ENCODE measurements at places on chromosomes 4 and X.

GRCh38 chr4:129254126-129254525 lies 158.2 kb downstream of the C4orf33 start:
- no peak for DNase-seq

DNA sequence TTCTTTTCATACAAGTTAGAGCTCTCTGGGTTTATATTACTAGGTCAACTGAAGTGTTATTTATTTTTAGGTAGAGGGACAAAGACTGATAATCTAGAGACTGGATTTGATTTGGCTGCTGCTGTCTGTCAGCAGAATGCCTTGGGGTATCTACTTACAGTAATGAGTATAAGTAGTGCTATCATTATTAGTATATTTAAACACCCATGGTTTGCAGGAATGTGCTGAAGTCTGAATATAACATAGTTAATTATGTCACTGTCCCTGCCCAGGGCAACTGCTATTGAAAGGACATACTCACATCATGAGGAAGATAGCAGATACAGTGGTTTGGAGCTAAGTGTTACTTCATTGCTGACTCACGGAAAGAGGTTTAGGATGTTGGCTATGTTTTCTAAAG lies 76.2 kb downstream of the PRRG1 start:
- no peak for DNase-seq

DNA sequence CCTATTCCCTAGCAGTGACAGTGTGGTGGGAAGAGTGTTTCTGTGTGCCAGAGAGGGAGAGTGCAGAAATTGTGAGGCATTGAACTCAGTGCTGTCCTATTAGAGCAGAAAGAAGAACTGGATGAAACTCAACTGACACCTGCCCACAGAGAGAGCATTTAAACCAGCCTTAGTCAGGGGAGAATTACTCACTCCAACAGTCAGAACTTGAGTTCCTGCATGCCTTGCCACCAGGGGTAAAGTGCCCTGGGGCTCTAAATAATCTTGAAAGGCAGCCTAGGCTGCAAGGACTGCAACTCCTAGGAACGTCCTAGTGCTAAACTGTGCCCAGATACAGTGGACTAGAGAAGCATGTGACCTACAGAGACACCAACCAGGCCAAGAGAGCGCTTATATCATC lies 12.8 kb downstream of the CYSLTR1 start:
- peak; percentile 8 for DNase-seq

GRCh38 chr4:184279496-184280061 lies 61.9 kb upstream of the ENPP6 start:
- DNase-seq, result no peak

- DNase-seq, result no peak
Measured at GRCh38 chr4:70844180-70844579, 4.5 kb upstream of the GRSF1 start.

DNA sequence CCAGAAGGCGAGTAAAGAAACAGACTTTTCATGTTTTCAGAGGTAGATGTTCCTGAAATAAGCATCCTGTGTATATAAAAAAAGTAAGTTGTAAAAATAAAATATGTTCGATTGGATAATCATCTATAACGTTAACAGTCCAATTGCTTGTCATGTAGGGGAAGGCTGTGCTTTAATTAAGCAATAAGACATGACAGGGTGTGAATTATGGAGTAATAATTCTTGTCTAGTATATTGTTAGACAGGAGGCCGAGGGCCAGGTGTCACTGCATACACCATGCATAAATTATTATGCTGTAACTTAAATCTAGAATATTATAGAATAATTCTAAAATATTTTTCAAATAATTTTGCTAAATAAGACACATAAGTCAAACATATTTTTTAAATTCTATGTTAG lies 494.6 kb upstream of the TENM3 start:
- DNase-seq, result no peak

DNA sequence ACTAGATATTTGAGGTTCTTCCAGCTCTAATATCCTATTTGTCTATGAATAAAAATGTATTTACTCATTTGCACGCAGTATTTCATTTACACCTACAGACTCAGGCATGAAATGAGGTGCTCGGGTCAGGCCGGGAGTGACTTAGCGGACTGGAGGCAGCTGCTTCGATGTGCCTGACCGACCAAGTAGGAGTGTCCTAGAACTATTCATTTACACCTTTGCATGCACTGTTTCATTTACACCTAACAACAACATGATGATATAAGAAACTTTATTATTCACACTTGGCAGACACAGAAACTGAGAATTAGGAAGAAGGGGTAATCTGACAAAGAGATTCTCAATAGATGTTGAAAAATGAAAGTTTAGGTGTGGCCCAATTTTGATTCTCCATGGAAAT lies 28.7 kb upstream of the FAT1 start:
- no peak for DNase-seq

DNA sequence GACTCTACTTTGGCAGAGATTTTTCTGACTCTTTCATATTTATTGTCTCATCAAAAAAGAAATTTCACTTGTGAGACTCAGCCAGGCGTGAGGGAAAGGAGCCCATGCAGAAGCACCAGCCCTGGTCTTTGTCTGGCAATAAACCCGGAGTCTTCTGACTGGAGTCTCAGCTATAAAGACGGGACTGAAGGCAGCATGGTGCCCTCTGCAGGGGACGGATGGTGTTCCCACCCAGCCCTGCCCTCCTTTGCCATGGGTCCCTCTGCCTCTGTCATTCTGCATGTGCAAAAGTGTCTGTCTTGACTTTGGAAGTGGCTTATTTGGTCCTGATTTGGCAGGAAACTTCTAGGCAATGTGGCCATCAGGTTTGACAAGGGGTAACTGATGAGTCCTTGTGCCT lies 14.2 kb downstream of the ZNF185 start:
- no peak for DNase-seq

Measured in stimulated activated CD4-positive, alpha-beta T cell treated with anti-CD3 and anti-CD28 coated beads, Interleukin-12 subunit alpha, Interleukin-12 subunit beta, amount 100 ng/mL, for 4 hours (primary cell).